ELR (cell line): ENCODE measurements at places on chromosomes 4 and X.

DNA sequence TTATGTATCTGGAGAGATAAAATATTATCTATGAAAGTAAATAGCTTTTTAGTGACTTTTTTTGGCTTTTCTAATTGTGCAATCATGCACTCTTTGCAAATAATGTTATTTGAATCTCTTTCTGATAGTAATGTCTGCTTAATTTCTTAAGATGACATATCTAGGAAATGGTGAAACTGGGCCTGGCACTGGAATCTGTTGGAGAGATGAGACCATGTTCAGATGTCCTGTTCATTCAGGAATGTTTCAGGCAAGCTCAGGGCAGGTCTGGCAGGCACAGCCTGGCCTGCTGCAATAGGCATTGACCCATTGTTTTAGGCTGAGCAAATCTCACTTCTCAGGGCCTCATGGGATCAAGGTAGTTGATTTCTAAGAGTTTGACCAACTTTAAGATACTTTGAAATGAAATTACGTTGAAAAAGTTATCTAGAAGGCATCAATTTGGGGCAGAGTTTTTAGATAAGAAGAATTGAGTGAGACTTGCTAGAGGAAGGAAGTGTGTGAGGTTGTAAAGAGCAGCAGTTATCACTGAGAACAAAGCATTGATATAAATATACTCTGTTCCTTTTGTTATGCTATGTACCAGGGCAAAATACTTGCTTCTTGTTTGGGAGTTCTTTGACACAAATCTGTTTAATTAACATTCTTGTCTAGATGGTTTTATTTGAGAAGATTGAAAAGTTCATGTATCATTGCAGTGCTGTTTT, 133.0 kb upstream of the LEF1 start:
- no peak for DNase-seq

- peak; percentile 48 for DNase-seq
These were observed 195.2 kb upstream of the EPHA5 start for GRCh38 chr4:65865489-65865888.

DNA sequence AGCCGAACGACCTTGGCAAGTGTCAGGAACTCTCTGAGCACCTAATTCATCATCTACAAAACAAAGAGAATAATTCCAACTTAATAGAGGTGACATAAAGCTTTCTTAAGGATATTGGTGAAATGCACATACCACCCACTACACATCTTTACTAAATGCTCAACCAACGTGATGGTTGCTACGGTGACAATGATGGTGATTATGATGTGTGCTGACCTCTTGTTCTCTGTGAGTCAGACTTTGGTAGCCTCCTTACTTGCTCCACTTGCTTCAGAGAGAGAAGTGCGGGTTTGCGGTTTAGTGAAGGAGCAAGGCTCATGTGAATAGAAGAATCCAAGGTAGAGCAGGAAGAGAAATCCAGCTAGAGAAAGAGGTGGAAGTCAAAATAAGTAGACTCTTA, 52.8 kb upstream of the CLNK start:
- DNase-seq = peak; percentile 23

DNA sequence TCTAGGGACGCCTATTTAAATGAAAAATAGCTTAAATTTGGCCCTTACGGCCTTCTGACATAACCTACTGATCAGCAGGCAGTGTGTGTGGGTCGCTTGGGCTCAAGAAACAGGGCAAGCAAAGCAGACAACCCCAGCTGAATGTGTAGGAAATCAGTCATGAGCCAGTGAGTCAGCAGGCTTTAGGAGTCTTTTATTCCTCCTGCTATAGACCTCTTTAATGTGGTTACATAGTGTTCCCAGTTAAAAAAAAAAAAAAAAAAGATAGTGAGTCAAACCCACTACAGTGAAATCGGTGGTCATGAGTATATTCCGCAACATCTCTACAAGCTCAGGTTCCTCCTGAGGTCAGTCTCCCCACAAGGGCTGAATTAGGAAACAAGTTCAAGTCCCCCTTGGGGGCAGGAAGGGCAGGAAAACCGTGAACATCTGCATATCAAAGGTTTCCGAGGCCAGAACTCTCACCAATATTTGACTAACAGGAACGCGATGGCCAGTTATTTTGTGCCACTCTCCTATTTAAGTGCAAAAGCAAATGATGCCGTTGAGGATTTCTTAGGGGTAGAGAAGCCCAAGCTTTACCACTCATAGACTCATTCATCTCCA, 32.7 kb downstream of the ACSL1 start:
- peak; percentile 96 for DNase-seq

DNA sequence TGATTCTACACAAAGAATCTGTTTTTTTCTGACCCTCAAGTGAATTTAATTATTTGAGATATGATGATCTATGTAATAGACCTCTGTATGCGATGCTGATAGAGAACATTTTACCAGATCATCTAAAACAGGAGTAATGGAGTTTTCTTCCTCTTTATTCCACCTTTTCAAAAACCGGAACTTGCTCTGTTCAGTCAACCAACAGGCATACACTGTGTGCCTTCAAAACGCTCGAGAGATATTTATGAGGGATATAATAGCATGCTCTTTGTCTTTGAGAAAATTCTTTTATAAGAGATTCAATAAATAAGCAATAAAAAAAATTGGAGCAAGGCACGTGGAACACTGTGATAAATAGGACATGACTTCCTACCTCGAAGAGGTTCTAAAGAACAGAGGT, 2.0 kb downstream of the NYX start:
- DNase-seq = no peak

GRCh38 chr4:180682776-180683175, 1560.4 kb upstream of the TENM3 start:
- no peak for DNase-seq

GRCh38 chrX:136963973-136964372, 69.8 kb downstream of the GPR101 start:
- DNase-seq = no peak

GRCh38 chr4:16018841-16019240, 55.9 kb upstream of the FGFBP2 start:
- DNase-seq = no peak

- DNase-seq = no peak
These were observed 106.5 kb upstream of the PAK3 start for GRCh38 chrX:110989447-110989846.

- no peak for DNase-seq
These were observed 88.6 kb downstream of the MAML3 start for GRCh38 chr4:140065393-140065792.
